ENCODE measurements at places on chromosomes 4 and X.

DNA sequence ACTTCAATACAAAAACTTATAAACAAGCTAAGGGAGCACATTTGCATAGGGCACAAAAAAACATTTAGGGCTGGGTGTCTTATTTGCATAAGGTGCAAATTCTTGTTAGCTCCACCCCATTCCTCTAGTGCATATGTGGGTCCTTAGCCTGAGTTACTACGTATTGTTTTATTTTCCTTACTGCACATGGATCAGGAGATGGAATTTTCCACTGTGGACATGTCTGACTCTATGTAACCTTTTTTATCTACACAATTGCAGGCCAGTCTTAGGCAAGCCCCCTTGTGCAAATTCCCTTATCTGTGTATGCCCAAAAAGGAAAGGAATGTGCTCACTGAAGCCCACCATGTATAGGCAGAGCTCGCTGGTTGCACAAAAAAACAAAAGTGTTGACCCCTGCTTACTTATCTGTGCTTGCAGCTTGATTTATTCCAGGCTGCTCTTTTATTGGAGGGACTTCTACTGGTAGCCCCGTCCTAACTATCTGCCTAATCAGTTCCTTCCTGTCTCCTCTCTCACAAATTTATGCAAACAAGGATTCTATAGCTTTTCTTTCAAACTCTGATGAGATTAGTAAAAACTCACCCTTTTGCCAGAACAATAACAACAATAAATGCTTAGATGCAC lies 359.0 kb upstream of the MAGEB16 start:
- DNase-seq = no peak

DNA sequence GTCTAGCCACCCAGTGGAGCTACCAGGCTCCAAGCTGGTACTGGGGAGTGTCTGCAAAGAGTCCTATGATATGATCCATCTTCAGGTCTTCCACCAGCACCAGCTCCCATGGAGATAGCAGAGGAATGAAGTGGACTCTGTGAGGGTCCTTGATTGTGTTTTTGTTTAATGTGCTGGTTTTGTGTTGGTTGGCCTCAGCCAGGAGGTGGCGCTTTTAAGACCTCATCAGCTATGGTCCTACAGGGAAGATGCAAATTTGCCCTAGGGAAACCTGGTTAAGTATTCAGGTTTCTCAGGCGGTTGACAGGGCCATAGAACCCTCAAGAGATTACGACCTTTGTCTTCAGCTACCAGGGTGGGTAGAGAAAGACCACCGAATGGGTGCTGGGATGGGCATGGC lies 1141.1 kb downstream of the STIM2 start:
- no peak for DNase-seq

DNA sequence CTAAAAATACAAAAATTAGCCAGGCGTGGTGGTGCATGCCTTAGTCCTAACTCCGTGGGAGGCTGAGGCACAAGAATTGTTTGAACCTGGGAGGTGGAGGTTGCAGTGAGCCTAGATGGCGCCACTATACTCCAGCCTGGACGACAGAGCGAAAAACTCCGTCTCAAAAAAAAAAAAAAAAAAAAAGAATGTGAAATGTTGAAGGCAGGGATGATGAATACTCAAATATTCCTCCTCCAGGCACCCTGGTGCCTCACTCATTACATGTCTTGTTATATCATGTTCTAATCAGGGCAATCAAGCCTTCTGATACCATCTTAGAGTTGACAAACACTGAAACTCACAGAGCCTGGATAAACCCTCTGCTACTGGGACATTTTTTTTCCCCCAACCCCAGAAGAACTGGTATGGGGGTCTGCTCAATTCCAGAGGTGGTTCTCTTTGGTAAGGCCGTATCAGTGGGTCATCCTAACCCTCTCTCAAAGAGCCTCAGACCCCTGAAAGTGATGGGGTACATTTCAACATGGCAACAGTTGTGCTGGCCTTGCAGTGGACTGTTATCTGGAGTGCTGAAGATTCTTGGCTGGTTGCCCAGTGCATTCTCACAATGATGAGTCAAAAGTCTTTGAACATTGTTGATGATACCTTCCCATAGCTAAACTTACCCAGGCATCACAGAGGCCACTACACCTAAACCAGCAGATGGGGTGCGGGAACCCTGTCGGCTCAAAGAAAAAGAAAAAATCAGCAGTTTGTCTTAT lies 2.4 kb upstream of the SH3KBP1 start:
- DNase-seq = no peak

GRCh38 chr4:186592445-186592844 lies 37.1 kb upstream of the MTNR1A start:
- no peak for DNase-seq

- DNase-seq = no peak
Measured at GRCh38 chr4:79141530-79141929, 184.3 kb downstream of the NAA11 start.

DNA sequence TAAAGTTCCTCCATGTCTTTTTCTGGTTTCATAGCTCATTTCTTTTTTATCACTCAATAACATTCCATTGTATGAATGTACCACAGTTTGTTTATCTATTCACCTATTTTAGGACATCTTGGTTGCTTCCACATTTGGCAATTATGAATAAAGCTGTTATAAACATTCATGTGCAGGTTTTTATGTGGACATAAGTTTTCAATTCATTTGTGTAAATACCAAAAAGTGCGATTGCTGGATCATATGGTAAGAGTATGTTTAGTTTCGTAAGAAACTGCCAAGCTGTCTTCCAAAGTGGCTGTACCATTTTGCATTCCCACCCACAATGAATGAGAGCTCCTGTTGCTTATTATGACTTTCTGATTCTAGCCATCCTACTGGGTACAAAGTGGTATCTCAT lies 36.3 kb upstream of the ZFX start:
- no peak for DNase-seq

DNA sequence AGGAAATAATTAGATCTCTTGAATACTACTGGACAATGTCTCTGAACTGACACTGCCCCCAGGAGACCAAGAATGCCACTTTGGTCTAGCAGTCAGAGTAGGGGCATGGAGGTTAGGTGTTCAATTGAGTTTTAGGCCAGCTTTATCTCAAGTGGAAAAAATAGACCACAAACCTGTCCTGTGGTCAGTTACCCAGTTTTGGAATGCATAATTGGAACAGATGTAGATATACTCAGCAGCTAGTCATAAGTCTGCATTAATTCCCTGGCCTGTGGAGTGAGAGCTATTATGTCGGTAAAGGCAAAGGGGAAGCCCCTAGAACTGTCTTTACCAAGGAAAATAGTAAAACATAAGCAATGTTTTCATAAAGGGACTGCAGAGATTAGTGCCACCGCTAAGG lies 587.7 kb downstream of the GLUD2 start:
- no peak for DNase-seq

DNA sequence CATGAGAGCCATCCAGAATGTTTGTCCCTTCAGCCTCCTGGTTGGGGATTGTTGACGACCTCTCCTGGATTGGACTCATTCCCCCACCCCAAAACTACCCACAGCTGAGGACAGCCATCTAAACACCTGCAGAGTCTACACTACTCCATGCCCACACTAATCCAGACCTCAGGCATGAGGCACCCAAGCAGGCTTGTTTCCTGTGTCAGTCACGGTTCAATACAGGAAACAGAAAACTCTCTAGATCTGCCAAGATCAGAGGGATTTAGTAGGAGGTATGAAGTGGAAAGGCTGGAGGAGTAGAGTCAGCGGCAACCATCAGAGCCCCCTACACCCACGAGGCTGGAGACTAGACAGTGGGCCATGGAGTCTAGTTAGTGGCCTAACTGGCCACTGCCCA lies 37.7 kb downstream of the HAND2 start:
- no peak for DNase-seq

DNA sequence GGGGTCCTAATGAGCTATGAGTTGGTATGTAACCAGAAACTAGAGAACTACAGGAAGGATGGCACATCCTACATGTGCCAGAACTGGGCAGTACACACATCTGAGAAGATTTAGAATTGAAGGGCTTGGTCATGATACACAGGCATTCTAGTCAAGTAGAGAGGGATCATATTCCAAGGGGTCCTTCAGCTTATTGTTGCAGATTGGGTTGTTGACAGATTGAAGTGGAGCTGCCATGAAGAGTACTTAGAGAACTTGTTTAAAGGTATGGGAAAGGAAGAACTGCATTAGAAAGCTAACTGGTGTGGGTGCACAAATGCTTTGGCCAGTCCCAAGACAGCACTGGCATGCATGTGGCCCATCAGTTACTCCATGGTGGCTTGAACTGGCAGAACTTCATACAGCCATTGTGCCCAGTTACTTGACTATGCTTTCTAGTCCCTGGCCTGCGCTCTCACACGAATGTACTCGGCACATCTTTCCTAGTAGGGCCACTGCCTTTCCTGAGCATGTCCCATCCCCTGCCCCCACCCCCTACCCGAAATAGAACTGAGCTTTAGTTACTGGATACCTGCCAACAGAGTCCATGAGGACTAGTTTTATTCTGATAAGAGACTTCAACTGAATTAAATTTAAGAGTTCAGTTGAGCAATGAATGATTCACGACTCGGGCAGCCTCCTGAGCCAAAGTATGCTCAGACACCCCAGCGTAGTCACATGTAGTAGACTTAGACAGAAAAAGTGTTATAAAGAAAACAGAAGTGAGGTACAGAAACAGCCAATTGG lies 64.0 kb downstream of the CCNG2 start:
- DNase-seq = no peak
